Activated CD8-positive, alpha-beta memory T cell treated with anti-CD3 and anti-CD28 coated beads for 4 hours (primary cell): ENCODE measurements at places on chromosomes 12 and 14.

GRCh38 chr14:32934073-32934880 is 4.4 kb upstream of the NPAS3 start:
- DNase-seq: no peak

- DNase-seq: no peak
These were observed 63.7 kb downstream of the RFLNA start for GRCh38 chr12:124358572-124358971.

GRCh38 chr14:91360490-91361232 is 57.0 kb downstream of the CCDC88C start:
- DNase-seq: no peak

DNA sequence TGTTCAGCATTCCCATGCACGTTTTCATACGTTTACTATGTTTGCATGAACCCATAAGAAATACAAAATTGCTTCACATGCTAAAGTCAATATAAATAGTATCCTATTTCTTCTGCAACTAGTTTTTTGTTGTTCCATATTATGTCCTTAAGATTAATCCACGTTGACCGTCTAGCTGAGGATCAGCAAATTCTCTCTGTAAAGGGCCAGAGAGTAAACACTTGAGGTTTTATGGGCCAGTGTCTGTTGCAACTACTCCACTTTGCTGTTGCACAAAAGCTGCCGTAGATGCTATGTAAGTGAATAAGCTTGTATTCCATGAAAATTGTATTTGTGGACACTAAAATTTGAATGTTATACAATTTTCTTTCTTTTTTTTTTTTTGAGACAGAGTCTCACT is 21.1 kb upstream of the PITPNM2 start:
- no peak for DNase-seq

DNA sequence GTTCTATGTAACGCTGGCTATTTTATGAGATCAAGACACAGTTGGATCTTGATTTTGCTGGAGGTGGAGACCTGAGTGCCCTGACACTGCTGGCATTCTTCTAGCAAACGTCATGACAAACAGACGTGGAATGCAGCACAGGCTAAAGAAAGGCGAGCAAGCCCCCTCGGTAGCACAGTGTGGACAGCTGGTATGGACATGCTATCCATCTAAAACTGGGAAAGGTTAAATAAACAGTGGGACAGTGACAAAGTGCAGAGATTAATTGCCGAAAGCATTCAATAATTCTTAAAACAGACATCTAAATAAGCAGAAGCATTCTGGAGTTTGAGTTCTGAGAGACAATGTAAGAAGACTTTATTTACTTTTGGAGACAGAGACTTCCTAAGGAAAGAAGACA is 237.2 kb downstream of the FBXL14 start:
- DNase-seq: no peak

GRCh38 chr12:76152181-76152807 is 67.8 kb upstream of the NAP1L1 start:
- DNase-seq: no peak

GRCh38 chr12:63208956-63209355 is 58.0 kb upstream of the AVPR1A start:
- DNase-seq: no peak

DNA sequence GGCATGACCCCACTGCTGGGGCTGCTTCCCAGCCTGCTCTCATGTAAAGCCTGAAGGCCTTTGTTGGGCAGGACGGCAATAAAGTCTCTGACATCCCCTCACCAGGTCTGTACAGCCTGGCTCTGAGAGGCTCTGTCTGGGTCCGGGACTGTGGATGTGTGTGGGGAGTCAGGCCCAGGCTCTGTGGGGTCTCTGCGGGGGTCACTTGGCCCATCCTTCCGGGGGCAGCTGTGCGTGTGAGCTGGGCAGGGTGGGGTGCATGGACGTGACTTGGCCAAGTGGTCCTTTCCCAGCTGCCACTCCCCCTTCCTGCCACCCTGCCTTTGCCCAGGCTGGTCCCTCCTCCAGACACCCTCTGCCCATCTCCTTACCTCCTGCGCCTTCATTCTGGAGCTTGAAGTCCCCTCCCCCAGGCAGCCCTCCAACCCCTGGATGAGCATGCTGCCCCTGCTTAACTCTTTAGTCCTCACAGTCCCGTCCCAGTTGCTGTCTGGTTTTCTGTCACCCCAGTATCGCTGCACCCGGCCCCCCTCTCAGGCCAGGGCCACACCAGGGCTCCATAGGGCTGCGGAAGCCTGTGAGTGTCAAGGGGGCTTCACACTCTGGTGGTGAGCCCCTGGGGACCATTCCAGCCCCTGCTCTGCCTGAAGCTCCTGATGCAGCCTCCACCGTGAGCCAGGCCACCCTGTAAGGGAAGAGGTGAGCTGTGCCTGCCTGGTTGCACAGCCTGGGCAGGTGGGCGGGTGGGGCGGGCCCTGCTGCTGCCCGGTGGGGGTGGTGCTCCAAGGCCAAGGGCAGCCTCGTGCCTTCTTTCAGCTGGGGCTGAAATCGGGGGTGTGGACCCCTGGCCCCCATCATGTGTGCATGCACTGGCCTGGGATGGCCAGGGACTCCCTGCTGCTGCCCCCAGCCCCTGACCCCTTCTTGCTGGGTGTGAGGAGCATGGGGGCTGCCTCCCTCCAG is 25.5 kb upstream of the KIF26A start:
- no peak for DNase-seq

- DNase-seq: peak; percentile 18
These were observed 697 bp upstream of the DNAJC14 start for GRCh38 chr12:55829967-55830600.

DNA sequence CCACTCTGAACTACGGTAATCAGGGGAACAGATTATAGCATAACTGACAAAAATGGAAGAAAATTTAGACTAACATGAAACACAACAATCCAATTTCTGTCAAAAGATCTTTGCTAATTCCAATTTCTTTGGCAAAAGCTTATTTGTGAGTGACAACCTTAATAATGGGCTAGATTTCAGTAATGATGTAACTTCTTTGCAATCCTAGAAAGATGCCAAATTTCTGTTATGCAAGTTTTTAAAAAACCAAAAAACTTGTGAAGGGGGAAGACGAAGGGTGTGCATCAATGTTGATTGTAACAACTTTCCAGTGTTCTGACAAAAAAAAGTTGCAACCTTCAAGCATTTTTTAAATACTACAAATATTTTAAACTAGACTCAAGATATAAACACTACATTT is 59.9 kb downstream of the DICER1 start:
- DNase-seq: no peak

GRCh38 chr12:27821259-27821973 is 41.4 kb upstream of the MANSC4 start:
- DNase-seq: no peak

DNA sequence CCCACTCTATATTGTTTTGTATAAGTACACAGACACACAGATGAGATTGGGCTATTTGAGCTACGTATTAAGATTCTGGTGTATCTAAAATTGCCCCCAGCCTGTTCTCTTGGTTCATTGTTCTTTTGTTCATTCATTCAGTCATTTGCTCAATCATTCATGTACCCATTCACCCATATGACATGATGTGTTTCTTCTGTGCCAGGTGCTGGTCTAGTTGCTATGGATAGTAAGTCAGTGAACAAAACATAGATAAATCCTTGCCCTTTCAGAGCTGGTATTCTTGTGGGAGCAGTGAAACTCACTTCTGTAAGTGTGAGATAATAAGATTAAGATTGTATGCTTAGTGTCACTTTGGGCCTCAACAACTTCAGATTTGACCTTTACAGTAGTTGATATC is 191.3 kb downstream of the TMTC2 start:
- DNase-seq: no peak

- peak; percentile 11 for DNase-seq
These were observed at the start of gene FAIM2 for GRCh38 chr12:49903700-49904423. Gene FAIM2, minus strand, starts transcription at chr12:49903900. Its CDS starts 108 bp downstream, at chr12:49903792.

DNA sequence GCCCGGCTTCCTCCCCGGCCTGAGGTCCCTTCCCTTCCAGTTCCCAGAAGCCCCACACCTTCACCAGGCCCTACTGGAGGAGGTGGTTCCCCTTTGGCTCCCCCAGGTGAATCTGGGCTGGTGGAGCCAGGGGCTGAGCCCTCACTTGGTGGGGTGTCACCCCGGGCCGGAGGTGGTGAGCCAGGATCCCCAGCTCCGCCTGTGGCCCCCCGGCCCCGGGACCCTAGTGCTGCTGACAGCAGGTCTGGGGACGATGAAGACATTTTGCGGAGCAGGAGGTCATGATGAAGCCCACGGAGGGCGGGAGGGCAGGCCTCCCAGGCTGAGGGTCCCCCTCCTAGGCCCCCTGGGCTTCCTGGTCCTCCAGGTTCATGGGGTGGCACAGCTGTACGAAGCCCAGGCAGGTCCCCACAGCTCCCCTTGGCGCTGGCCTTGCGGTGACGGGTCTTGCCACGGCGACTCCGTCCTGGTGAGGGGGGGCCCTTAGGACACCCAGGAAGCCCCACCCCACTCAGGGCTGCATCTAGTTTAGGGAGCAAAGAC is 16.6 kb downstream of the MAP3K12 start:
- DNase-seq: no peak

- no peak for DNase-seq
These were observed 218.9 kb downstream of the ACSS3 start for GRCh38 chr12:81296556-81297305.

- peak; percentile 44 for DNase-seq
These were observed at the start of gene REC8 for GRCh38 chr14:24171422-24172260. Gene REC8, plus strand, starts transcription at chr14:24172080. Its CDS starts 473 bp downstream, at chr14:24172553.

GRCh38 chr12:28987538-28988324 is 161.3 kb upstream of the FAR2 start:
- no peak for DNase-seq

- DNase-seq: no peak
These were observed 56.0 kb downstream of the CLMN start for GRCh38 chr14:95263527-95264231.

DNA sequence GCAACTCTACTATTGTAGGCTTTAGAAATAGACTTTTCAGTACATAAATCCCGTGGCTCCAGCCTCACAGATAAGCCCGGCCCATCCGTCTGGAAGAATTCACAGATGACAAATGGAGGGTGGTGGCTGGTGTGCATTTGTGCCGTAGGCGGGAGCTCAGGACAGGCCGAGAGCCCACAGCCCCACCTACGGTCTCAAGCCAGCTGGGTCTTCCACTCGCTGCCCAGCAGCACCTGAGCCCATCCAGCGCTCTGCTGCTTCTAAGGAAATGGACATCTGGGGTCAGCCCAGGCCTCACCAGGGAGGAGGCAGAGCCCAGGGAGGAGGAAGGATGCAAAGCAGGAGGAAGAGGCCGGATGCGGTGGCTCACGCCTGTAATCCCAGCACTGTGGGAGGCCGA is 72.8 kb downstream of the KIF26A start:
- no peak for DNase-seq

- no peak for DNase-seq
These were observed 26.5 kb upstream of the JDP2 start for GRCh38 chr14:75401361-75401760.

- no peak for DNase-seq
These were observed 61.8 kb downstream of the PHLDA1 start for GRCh38 chr12:75969768-75970167.

- DNase-seq: no peak
These were observed 29.4 kb upstream of the CIPC start for GRCh38 chr14:77068517-77069200.

DNA sequence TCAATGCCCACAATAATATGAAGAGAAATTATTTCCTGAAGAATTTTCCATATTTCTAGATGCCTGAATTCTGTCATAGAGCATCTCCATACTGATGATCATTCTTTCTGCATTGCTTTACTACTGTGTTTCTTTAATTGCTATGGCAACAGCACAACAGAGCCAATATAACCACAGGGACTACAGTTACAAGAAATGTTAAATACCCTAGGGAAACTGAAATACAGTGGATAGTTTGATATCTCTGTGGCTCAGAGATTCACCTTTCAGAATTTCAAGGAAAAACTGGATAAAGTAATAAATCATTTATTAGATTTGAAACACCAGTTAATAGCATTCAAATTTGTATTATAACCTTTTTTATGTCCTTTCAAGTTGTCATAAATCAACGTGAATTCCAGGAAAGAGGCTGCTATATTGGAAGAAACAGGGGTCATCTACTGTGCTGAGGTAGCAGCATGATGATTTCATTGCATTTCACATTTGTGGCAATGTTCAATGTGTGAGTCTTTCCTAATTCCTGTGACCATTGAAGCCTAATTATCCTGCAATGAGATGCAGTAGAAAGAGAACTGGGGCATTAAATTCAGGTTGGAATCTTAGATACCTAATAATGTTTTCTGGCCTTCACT is 267.1 kb downstream of the LRFN5 start:
- DNase-seq: no peak

- no peak for DNase-seq
These were observed 179.2 kb upstream of the BMP4 start for GRCh38 chr14:54135804-54136280.

DNA sequence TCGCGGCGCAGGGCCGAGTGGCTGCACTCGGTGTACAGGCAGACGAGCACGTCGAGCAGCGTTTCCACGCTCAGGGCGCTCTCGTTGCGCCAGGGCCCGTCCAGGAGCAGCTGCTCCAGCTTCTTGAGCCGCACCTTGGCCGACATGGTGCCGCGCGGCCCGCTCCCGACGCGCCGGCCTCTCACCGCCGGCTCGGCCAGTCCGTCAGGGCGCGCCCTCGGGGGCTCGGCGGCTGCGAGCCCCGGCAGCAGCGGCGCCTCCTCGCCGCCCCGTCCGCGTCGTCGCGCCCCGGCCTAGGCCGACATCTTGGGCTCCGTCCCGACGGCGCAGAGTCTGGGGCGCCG is 349 bp downstream of the CDC42BPB start:
- DNase-seq: no peak

DNA sequence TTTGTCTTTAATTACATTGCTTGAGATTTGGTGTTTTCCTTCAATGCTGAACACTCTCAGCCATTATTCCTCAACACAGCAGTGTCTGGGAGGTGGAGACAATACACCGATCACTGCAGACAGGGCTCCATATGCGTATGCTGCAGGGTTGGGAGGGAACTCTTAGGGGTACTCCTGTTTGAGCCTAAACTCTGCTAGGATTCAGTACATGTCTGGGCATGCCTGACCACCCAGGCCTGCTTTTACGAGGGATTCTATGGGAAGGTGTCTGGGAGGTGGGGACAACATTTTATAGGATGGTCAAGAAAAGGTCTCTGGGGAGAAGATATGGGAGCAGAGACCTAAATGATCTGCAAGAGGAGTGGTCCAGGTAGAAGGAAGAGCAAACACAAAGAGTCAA is 34.3 kb downstream of the DHRS2 start:
- no peak for DNase-seq

- DNase-seq: no peak
These were observed 753 bp downstream of the CSRNP2 start for GRCh38 chr12:51082561-51083125.

- no peak for DNase-seq
These were observed 72.0 kb downstream of the PPP2R5E start for GRCh38 chr14:63470962-63471793.

- no peak for DNase-seq
These were observed 22.7 kb downstream of the CMKLR1 start for GRCh38 chr12:108316176-108317086.

- no peak for DNase-seq
These were observed 152.5 kb upstream of the TMEM132C start for GRCh38 chr12:128114485-128114884.
